ENCODE measurements at places on chromosomes 13 and 19. TPM values are rescaled to one million over a fixed set of nuclear protein-coding genes. Genes with fewer than 3 reads are reported as not detected.

DNA sequence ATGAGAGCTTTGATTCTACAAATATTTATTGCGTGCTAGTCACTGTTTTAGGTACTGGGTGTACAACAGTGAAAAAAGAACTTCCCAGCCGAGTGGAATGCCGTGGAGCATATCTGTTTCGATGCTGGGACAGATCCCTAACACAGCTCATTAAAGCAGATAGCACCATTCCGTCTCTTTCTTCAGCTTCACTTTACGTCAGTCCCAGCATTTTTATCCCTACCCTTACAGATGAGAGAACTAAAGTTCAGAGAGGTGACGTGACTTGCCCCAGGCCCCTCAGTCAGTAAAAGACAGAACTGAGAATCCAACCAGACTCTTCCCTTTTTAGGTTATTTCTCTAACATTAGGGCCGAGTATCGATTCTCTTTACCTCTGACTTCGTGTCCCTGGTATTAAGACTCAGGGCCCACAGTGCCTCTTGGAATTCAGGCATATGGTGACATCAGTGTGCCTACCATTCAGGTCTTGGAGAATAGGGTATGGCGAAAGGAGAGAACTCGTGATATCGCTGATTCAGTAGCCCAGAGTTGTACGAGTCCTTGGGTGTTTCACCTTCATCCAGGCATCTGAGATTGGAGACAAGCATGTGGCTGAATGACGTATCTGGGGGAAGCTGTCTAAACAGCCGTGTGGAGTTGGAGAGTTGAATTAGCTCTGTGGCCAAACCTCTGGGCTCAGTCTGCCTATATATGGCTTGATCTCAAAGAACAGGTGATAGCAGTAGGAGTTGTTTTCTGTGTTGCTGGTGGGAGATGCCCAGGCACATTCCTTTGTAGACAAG lies 27.1 kb downstream of the ACTN4 start:
- peak; percentile 94 for DNase-seq

GRCh38 chr13:113816254-113816929 lies 47.5 kb downstream of the GAS6 start:
- no peak for DNase-seq

GRCh38 chr13:75329723-75330122 lies 152.2 kb downstream of the TBC1D4 start:
- no peak for DNase-seq

GRCh38 chr19:11377237-11377636 lies 2.8 kb downstream of the SWSAP1 start:
- DNase-seq, result peak; percentile 73

- DNase-seq, result no peak
Observed at GRCh38 chr13:102900193-102900608, 54.4 kb downstream of the ERCC5 start.

GRCh38 chr13:41139296-41139966 lies 6.8 kb upstream of the KBTBD6 start:
- no peak for DNase-seq

DNA sequence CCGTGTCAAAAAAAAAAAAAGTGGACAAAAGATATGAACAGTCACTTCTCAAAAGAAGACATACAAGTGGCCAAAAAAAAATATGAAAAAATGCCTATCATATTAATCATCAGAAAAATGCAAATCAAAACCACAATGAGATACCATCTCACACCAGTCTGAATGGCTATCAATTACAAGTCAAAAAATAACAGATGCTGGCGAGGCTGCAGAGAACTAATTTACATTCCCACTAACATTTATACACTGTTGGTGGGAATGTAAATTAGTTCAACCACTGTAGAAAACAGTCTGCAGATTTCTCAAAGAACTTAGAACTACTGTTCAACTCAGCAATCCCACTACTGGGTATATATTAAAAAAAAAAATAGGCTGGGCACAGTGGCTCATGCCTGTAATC lies 26.5 kb upstream of the FOXO1 start:
- DNase-seq, result peak; percentile 38

DNA sequence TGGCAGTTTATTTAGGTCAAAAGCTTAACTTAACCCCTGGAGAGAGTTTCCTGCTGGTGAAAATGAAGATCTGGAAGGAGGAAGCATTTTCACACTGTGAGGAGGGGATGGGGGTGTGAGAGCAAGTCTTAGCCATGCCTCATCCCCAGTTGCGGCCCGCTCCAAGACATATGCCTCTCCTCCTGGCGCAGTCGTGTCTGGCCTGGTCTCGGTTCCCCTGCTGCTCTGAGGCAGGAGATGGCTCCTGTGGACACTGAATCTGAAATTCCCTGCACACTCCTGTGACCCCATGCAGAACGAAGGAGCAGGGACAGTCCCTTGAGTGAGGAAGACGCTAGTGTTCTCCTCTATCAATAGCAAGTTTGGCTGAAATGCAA lies 360 bp upstream of the ZNF69 start:
- DNase-seq, result no peak

DNA sequence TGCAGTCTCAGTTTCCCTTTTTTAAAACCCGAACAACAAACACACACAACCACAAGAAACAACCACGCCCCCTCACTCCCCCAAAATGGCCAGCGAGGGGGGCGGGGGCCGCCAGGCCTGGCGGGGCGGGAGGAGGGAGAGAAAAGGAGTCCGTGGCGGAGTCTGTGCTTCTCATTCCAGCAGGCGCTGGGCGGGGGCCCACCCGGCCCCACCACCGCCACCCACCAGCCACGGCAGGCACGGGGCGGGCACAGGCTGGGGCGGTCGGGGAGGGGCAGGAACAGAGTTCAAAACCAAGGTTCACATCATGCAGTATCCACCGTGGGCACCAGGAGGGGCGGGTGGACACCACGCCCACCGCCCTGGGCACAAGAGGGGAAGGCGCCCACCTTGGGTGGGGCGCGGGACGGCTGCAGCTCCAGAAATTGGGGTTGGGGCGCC lies 12.9 kb downstream of the DPF1 start:
- no peak for DNase-seq

GRCh38 chr13:108734676-108735075 lies 105.3 kb downstream of the MYO16 start:
- DNase-seq, result no peak

DNA sequence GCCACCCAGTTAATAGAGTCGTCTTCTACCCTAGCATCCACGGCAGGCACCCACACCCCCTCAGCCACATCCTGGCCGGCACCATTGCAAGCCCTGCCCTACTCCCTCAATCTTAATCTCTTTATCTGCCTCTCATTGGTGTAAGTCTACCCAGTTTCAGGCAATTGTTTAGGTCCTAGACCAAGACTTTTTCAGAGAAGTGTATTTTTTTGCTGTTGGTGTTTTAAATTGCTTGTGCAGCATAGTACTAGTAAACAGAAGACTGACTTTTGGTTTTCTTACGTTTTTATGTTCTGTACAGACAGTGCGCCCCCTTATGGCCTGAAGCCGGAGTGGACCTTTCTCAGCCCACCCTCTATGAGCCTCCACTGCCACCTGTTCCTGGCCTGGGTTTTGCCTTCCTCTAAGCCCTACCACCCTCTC lies 2.3 kb upstream of the LCP1 start:
- DNase-seq, result no peak

- no peak for DNase-seq
Observed at GRCh38 chr19:6716610-6716970, 3.9 kb downstream of the C3 start.

GRCh38 chr13:39244561-39245230 lies 206.4 kb downstream of the NHLRC3 start:
- DNase-seq, result no peak

DNA sequence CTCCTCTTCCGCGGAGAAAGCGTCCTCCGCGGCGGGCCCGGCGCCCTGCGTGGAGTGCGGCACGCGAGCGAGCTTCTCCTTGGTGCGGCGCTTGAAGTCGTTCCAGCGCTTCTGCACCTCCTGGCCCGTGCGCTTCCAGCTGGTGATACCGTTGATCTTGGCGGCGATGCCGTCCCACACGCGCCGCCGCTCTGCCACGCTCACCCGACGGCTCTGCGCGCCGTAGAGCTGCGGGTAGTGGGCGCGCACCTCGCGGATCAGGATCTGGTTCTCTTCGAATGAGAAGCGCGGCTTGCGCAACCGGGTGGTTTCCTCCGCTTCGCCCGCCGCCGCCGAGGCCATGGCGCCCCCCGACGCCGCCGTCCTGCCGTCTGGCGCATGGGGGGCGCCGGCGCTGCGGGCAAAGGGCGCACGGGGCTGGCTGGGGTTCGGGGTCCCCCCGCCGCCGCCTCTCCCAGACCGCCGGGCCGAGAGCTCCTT lies 941 bp downstream of the MYPOP start:
- DNase-seq, result no peak

DNA sequence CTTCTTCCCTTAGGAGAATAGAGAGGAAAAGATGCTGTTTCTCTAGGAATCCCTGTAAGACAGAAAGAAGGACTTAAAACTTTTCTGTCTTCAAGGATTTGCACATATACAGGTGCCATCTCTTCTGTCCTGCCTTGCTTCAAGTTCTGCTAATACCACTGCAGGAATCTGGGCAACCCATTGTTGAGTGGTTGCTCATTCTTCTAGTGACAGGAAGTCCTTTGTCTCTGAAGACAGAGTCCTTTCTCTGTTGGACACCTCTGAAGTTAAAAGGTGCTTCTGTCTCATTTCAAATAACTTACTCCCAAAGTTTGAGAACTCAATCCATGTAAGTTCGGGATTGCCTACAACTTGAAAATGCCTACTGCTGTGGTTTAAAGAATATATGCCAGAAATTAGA lies 114.4 kb upstream of the TMTC4 start:
- no peak for DNase-seq

Gene TRPM4
- total RNA-seq, result 18.6 TPM

Gene MYO1F
- not detected for total RNA-seq

Gene FOXO1
- total RNA-seq, result 12.5 TPM

Gene CPT1C
- 1.4 TPM for total RNA-seq
